ENCODE measurements at places on chromosomes 16 and 17. TPM values are rescaled to one million over a fixed set of nuclear protein-coding genes. Genes with fewer than 3 reads are reported as not detected.

- no peak for DNase-seq
These were observed 191.0 kb upstream of the RPL38 start for GRCh38 chr17:74012465-74012864.

- no peak for DNase-seq
These were observed 83.7 kb downstream of the DNAH17 start for GRCh38 chr17:78493450-78493849.

DNA sequence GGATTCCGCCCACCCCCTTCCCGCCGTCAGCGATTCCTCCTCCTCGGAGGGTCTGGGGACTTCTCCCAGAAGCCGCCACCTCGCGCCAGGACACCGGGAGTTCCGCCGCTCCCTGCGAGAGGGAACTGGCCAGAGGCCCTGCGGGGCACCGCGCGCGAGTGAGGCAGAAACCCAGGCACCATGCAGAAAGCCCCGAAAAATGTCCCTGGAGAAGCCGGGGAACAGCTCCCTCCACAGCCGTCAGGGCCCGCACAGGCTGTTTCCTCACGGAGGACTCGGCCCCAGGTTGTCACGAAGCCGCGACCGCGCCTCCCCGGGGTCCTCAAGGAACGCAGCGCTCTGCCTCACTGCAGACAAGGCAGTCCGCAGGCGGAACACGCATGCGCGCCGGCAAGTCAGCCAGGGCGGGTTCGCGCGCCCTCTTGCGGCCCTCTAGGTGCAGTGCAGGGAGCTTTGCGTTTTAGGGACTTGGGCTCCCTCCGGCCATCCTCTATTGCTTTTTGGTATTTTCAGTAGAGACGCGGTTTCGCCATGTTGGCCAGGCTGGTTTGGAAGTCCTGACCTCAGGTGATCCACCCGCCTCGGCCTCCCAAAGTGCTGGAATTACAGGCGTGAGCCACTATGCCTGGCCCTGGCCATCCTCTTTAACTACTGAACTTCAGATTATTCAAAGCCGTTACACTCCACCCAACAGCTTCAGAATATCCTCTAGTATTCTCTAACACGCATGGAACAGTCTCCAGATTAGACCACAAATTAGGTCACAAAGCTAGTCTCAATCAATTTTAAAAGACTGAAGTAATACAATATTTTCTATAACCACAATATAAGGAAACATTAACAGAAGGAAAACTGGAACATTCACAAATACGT is 20.3 kb upstream of the ZNF287 start:
- DNase-seq, result peak; percentile 84

- no peak for DNase-seq
These were observed 6.1 kb downstream of the ZP2 start for GRCh38 chr16:21205303-21205702.

GRCh38 chr16:83728492-83728891 is 79.3 kb upstream of the HSBP1 start:
- DNase-seq, result no peak

DNA sequence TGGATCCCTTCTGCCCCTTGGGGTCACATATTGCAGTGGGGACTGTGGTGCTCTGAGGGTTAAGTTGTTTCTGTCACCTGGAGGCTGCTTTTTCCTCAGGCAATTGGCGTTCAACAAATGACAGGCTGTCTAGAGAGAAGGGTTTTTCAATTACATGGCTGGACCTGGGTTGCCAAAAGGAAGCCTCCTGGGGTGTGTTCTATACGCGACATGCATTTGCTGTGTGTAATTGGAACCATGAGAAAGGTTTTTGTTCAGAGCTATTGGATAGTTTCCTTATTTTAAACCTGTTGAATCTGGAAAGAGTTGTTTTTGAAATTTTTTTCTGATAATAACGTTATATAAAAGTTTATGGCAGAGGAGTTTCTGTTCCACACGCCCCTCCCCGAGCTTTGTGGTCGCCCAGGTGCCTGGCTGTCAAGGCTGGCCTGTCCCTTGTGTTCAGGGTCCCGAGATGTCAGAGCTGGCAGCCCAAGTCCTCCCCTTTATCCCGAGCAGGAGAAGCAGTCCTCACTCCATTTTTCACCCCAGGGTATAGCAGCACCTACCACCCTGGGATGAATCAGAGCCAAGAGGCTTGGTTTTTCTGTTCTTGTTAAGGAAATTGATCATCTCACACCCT is 26.1 kb upstream of the ZNF750 start:
- no peak for DNase-seq

DNA sequence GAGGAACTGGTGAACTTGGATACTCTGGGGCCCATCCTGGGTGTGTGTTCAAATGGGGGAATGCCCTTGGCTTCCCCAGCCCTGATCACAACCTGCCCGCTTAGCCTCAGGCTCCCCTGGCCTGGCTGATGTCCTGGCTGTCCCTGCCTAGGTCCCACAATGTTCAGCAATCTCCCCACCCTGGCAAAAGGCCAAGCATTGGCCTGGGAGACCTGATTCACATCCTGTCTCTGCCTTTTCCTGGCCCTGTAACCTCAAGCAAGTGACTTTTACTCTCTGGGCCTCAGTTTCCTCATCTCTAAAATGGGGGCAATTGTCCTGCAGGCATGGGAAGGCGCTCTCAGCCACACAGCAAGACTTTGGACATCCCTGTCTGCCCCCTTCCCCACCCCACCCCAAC is 14.4 kb downstream of the CPNE2 start:
- no peak for DNase-seq

DNA sequence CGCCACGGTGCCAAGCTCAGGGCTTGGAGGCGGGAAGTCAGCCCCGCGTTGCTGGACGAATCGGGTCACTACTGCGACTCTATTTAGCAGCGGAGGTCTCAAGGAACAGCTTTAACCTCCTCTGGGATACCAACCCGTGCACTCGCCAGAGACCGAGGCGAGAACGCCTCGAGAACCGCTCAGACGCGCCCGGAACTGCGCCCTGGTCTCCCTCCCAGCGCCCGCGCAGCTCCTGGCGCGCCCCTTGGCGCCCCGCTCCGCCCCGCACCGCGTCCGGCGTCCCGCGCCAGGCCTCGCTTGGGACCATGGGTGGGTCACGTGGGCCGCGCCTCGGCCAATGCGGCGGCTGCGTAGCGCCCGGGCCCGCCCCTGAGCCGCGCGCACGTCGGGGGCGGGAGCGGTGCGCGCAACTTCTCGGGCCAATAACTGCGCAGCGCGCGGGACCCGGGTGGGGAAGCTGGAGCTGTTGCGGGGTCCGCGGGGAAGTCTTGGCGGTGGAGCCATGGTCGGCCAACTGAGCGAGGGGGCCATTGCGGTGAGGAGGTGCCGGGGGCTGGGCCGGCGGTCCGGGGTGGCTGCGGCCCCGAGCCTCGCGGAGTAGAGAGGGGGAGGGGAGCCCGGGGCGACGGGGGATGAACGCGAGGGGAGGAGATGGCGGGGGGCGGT is at the start of the genes RPA1 and SMYD4:
Gene RPA1, plus strand, starts transcription at position 414 of the 666 bp plus-strand sequence. Its CDS starts 89 bp downstream, at position 503.
Gene SMYD4, minus strand, starts transcription at position 311 of the 666 bp plus-strand sequence. CDS start 1,908 bp downstream, outside the sequence.
- DNase-seq, result peak; percentile 69

Gene COG1
- 47.4 TPM for polyA plus RNA-seq

Gene ZNF469
- 1.8 TPM for polyA plus RNA-seq

Gene PERCC1
- polyA plus RNA-seq, result not detected

Gene LAT
- 5.3 TPM for polyA plus RNA-seq

Gene IRX3
- polyA plus RNA-seq, result 24.0 TPM

Gene KATNB1
- 21.9 TPM for polyA plus RNA-seq

Gene MILR1
- 3.0 TPM for polyA plus RNA-seq

Gene LGALS9
- polyA plus RNA-seq, result 11.1 TPM

Gene CD300LB
- 0.44 TPM for polyA plus RNA-seq

Gene G6PC1
- polyA plus RNA-seq, result 6.2 TPM

Gene AGRP
- polyA plus RNA-seq, result not detected

Measured in renal cortex interstitium (tissue), 15 donors.